ENCODE measurements at places on chromosomes 4 and X. TPM values are rescaled to one million over a fixed set of nuclear protein-coding genes. Genes with fewer than 3 reads are reported as not detected.

Gene BMX
- 5.4 TPM for total RNA-seq

GRCh38 chr4:55927803-55928437, 20.8 kb upstream of the CEP135 start:
- DNase-seq, result no peak

GRCh38 chr4:108820492-108821350, 57.9 kb upstream of the ETNPPL start:
- DNase-seq, result no peak

Gene MUC7
- total RNA-seq, result not detected

Gene FRG2
- total RNA-seq, result not detected

Data from mucosa of descending colon (tissue), 3 donors.